Inflammatory macrophage treated with lipopolysaccharide for 4 hours (primary cell): ENCODE measurements at places on chromosomes 11 and 22.

DNA sequence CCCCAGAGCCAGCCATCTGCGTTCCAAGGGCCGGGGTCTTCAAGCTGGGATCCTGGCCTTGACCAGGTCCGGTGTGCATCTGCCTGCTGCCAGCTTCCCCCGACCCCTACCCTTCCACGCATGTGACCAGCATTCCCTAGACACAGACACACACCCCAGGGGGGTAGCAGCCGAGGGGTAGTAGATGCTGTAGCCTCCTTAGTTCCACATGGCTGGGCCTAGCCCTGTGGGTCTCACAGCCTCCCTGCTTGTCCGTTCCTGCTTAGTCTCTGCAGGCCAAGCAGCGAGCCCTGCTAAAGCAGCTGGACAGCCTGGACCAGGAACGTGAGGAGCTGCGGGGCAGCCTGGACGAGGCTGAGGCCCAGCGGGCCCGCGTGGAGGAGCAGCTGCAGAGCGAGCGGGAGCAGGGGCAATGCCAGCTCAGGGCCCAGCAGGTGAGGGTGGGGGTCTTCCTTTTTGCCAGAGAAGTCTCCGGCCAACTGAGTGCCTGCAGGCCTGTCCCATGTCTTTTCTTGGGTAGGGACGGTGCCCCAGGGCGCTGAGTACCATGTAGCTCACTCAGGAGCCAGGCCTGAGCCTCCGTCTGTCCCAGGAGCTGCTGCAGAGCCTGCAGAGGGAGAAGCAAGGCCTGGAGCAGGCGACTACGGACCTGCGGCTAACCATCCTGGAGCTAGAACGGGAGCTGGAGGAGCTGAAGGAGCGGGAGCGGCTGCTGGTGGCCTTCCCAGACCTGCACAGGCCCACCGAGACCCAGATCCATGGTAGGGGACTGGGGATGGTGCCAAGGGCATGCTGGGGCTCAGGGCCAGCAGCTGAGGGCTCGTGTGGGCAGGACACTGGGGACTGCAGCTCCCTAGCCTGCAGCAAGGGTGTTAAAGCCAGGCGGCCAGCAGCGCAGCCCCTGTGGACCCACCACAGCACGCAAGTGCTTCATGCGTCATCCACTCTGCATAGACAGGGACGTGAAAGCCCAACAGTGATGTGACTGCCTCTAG is 13.6 kb downstream of the RNF215 start:
- DNase-seq = no peak

DNA sequence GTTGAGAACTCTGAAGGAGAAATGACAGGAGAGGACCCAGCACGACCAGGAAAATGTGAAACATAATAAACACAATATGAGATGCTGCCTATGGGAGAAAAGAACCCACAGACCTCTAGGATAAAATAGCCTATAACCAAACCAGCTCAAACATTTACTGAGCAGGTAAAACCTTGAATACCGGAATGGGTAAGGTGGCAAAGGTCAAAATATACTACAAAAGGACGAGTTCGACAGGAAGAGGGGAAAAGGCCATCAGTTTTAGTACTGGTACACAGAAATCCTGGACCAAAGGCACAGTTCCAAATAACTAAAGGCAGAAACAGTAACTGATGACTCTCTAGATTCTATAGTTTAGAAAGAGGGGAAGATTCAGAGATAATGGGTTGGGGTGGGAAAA is 96.3 kb downstream of the AMBRA1 start:
- DNase-seq = no peak

DNA sequence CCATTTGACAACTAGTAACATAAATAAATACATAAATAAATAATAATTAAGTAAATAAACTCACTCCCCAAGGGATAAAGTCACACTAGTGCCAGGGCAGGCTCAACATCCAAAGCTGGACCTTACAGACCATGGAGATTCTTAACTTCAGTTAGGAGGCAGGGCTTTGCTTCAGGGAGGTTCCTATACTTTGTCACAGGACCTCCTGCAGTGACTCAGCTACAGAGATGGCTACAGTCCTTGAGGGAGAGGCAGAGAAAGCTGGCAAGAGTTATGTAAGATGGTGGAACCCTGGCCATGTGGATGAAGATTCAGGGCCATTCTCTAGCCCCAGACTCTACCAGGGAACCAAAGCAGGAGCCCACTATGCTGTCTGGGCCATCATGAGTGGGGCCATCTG is 74.1 kb upstream of the CADM1 start:
- DNase-seq = no peak

GRCh38 chr11:68750195-68751003 is 921 bp downstream of the TESMIN start:
- no peak for DNase-seq

DNA sequence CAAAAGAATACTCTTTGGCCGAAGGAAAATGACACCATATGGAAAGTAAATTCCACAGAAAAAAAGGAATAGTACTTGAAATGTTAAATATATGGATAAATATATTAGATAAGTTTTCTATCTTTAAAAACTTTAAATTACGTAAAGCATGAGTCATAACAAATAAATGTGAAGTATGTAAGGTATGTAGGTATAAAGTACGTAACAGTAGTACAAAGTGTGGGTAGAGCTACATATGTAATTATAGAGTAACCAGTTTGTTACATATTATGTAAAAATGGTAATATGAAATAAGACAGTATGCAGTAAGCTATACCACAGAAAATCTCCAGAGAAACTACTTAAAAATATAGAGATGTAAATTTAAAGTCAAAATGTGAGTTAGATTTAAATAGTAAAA is 582.3 kb upstream of the CHORDC1 start:
- no peak for DNase-seq

GRCh38 chr22:37525073-37525745 is 6.0 kb upstream of the CARD10 start:
- DNase-seq = peak; percentile 67

DNA sequence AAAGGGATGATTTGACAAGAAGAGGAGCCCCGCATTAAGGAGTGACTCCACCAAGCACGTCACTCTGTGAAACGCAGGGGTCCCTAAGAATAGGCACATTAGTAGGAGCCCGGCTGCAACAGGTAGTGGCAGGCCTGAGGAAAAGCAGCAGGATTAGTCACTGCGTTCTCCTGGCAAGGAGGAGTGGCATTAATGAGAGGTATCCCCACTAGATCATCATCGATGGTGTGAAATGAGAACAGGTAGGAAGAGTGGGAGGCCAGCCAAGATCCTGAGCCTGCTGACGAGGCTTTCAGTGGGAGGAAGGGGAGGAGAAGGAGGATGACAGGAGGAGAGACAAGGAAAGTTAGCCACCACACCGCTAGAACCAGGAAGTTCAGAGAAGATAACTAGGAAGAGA is 38.6 kb downstream of the NRXN2 start:
- no peak for DNase-seq

GRCh38 chr11:117096201-117096991 is 1.8 kb downstream of the SIK3 start:
- DNase-seq = peak; percentile 63

DNA sequence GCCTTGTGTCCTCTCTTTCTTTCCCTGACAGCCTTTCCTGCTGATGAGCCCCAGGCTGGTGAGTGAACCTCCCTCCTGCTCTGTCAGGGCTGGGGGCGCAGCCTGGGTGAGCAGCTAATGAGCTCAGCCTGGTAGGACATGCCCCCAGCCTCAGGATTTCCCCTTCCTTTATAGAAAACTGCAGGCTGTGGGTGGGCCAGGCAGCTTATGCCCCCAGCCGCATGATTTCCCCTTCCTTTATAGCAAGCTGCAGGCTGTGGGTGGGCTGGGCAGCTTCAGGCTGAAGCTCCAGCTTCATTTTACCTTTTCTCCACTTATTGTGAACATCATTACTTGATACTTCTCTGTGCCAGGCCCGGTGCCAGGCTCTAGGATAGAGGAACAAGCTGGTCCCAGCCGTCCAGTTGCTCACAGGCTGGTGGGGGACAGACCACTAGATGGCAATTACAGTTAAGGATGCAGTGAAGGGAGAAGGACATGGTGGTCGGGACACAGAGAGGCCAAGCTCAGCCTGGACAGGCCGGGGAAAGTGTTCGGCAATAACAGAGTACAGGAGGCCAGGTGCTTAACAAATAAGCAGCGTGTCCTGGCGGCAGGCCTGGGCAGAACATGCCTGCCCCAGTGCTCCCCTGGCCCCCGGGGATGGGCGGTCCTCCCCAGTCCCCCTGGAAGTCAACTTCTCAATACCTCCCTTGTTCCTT is 5.3 kb downstream of the LGALS12 start:
- no peak for DNase-seq

DNA sequence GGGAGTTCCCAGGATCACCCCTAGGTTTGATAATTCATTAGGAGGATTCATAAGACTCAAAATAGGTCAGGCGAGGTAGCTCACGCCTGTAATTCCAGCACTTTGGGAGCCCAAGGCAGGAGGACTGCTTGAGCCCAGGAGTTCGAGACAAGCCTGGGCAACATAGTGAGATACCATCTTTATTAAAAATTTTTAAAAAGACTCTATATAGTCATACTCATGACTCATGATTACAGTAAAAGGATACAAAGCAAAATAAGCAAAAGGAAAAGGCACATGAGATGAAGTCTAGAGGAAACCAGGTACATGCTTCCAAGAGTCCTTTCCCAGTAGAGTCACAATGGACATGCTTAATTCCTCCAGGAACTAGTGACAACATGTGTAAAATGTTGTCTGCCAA is 13.9 kb upstream of the PTS start:
- no peak for DNase-seq

- DNase-seq = no peak
These were observed 42.4 kb downstream of the OSBP start for GRCh38 chr11:59573216-59573615.

DNA sequence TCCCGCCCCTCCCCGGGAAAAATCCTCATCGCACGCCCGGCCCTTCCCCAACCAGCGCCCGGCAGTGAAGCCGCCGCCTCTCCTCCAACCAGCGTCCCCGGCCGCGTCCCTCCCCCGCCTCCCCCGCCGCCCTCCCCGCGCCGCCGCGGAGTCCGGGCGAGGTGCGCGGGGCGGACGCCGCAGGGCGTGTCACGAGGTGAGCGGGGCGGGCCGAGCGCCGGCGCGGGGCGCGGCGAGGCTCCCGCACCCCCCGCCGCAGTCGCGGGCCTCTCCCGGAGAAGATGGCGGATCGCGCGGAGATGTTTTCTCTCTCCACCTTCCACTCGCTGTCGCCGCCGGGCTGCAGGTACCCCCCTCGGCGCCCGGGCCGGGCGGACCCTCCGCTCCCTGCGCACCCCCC is at the start of gene MAPK8IP2:
Gene MAPK8IP2 (plus strand): TSS at position 256 of the 400 bp plus-strand sequence. CDS start 26 bp downstream, at position 282.
- DNase-seq = no peak

DNA sequence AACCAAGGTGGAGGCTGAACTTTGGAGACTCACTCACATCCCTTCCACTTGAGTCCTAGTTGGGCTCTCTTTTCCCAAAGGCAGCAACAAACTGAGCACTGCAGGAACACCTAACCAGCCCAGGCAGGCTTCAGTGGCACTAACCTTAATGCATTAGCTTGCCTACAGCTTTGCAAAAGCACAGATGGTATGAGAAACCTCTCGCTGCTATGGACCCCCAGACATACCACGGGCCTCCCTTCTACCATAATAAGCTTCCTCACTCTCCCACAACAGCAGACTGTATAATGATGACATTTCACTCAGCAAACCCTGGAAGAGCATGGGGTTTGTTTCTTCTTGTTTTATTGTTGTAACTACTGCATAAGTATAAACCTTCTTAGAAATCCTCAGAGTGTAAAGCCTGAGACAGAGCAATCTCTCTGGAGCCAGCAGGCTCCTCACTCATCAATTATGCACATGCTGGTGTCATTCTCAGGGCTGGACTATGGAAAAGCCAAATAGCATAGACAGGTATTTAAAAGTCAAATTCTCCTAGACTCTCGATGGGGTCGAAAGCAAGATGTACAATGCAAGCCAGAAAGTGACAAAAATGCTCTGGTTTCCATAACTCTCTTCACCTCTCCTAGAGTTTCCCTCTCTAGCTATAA is 167.6 kb downstream of the NXPE2 start:
- DNase-seq = no peak

- DNase-seq = no peak
These were observed 24.7 kb downstream of the GRIK4 start for GRCh38 chr11:120536091-120536796.

GRCh38 chr11:19602406-19602805 is 110.2 kb upstream of the NAV2 start:
- DNase-seq = no peak

- DNase-seq = no peak
These were observed 30.6 kb downstream of the NNMT start for GRCh38 chr11:114326776-114327175.

GRCh38 chr11:1987024-1987423 is 10.6 kb downstream of the H19 start:
- DNase-seq = no peak
